ENCODE measurements at places on chromosomes 12 and 14.

GRCh38 chr12:52751795-52752194 lies 25.4 kb downstream of the KRT76 start:
- no peak for DNase-seq

- DNase-seq = peak; percentile 82
These were observed 482 bp downstream of the TMEM30B start for GRCh38 chr14:61280526-61281185.

DNA sequence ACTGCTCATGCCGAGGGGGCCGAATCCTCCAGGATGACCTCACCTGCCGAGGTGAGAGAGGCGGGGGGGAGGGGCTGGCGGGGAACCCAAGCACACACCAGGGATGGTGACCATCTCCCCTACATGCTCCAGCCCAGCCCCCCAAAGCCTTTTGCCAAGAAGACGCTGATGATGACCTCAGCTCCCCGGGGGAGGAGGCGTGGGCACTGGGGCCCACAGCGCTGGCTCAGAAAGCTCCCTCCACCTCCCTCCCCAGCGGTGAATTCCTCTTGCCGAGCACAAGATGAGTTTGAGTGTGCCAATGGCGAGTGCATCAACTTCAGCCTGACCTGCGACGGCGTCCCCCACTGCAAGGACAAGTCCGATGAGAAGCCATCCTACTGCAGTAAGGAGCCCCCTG lies 23.7 kb upstream of the NXPH4 start:
- DNase-seq = no peak

DNA sequence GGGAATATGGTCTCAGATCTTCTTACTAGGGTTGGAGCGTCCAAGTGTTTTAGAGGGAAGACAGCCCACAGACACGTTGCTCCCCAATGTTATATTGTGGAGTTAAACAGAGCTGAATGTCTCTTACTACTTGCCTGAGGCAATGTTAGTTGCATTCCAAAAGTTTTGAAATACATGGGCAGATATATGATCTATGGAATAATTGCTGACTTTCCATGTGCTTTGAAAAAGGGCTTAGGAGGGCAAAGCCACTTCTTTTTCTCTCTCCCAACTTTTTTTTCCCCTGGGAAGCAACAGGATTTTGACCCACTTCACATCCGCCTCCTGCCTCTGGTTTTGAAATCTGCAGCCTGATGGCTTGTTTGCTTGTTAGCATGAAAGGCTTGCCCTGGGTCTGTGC lies 33.7 kb upstream of the PAX9 start:
- no peak for DNase-seq

GRCh38 chr12:38110026-38110699 lies 206.4 kb upstream of the ALG10B start:
- DNase-seq = no peak

DNA sequence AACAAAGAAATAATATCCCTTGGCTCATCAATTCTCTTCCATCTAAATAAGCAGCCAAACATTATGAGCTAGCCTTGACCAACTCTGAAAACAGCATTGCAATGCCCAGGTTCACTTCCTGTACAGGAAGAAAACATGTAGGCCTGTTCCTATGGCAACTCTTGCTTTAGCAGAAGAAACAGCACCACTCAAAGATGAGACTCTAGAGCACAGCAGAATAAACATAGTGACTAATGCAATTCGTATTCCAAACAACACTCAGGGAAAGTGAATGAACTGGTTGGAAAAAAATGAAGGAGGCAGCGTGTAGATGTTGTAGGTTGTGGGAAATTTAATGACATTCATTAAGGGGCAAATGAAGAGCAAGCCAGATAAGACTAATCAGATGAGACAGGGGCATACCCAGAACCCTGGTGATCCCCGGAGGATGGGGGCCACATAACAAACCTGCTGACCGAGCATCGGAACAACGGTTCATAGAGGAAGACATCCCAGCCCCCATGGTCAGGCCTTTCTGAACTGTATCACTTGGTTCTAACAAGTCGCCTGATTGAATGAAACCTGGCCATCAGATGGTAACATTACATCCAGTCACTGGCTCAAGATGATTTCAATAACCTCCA lies 9.0 kb downstream of the ARHGDIB start:
- peak; percentile 88 for DNase-seq

DNA sequence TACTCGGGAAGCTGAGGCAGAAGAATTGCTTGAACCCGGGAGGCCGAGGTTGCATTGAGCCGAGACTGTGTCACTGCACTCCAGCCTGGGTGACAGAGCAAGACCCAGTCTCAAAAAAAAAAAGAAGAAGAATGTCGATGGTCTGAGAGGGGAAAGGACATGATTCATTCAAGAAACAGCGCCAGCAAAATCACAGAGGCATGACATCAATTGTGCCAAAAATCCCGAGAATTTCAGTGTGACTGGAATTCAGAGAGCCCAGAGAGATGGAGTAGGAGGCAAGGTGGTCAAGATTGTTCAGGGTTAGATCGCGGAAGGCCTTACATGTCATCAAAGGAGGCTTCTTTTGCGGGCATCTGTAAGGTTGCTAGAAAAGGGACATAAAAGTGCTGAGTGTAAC lies 483.3 kb downstream of the VRK1 start:
- DNase-seq = no peak

GRCh38 chr14:90093942-90094595 lies 32.3 kb downstream of the KCNK13 start:
- no peak for DNase-seq

- DNase-seq = no peak
These were observed 220.3 kb downstream of the KTN1 start for GRCh38 chr14:55800156-55800785.

DNA sequence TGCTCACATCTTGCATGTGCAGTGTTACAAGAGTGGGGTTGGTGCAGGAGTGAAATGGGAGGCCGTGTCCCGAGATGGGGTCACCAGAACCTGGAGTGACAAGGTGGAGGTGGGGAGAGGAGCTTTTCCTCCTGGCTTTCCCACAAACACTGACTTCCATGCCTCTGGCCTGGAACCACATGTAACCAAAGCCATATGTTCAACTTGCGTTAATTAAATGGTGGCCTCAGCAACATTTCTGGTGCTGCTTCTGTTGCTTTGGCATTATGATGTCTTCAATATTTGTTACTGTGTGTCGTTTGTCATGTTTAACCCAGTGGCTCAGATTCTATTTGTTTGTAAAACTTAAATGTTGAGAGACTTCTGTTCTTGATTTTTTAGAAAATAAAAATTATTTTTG lies 110.2 kb downstream of the VCPKMT start:
- no peak for DNase-seq

DNA sequence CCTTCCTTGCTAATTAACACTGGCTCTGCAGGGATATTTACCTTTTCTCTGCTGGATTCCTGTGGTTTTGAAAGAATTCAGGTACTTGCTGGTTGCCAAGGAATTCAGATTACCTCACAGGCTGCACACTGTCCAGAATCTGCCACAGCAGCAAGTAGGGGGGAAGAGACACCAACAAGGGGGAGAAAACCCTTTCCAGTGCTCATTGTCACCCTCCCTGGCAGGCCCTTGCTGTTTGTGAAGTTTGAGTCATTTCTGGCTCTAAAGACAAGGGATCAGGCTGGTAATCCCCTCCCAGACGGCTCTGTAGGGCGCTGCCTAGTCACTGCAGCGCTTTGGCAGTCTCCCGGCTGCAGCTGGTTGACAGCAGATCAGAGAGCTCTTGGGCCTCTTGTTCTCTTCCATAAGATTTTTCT lies 50.8 kb downstream of the TTLL5 start:
- no peak for DNase-seq

DNA sequence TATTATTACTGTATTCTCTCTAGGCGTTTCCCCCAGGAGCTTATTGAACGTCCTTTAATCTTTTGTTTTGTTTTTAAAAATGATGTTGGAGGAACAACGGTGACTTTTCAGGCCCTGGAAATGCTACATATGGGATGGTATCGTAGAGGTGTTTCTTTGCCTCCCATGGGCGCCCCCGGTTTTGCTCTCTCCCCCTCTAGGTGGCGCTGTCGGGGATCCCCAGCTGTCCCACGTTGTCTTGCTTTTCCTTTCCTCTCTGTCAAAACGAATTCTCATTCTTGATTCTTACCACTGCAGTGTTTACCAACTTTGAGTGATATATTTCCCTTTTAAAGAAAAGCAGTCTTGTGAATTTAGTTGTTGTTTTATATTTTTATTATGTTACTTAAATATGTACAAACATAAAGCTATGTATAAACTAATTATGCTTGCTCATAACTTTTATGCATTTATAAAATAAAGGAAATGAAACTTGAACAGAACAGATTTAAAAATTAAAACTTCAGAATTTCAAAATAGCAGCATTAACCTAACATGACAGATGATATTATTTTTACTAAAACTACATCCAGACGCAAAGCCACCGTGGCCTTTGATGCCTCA lies 171.9 kb downstream of the RGS6 start:
- DNase-seq = peak; percentile 7

- peak; percentile 59 for DNase-seq
These were observed 2.7 kb downstream of the DYRK2 start for GRCh38 chr12:67651132-67651695.

DNA sequence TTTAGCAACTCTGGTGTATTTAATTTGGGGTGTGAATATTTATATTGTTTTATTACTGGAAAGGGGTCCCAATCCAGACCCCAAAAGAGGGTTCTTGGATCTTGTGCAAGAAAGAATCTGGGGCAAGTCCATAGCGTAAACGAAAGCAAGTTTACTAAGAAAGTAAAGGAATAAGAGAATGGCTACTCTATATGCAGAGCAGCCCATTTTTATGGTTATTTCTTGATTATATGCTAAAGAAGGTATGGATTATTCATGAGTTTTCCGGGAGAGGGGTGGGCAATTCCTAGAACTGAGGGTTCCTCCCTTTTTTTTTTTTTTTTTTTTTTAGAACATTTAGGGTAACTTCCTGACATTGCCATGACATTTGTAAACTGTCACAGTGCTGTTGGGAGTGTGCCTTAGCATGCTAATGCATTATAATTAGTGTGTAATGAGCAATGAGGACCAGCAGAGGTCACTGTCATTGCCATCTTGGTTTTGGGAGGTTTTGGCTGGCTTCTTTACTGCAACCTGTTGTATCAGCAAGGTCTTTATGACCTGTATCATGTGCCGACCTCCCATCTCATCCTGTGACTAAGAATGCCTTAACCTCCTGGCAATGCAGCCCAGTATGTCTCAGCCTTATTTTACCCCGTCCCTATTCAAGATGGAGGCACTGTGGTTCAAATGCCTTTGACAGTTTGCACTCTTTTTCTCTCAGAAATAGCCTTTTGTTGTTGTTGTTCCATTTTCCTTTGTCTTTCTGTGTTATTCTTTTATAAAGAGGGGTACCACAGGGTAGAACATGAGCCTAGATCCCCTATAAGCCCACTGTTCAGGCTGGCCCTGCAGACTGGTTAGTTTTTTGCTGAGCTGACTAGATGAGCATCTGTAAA lies 75.5 kb upstream of the DCD start:
- peak; percentile 63 for DNase-seq

DNA sequence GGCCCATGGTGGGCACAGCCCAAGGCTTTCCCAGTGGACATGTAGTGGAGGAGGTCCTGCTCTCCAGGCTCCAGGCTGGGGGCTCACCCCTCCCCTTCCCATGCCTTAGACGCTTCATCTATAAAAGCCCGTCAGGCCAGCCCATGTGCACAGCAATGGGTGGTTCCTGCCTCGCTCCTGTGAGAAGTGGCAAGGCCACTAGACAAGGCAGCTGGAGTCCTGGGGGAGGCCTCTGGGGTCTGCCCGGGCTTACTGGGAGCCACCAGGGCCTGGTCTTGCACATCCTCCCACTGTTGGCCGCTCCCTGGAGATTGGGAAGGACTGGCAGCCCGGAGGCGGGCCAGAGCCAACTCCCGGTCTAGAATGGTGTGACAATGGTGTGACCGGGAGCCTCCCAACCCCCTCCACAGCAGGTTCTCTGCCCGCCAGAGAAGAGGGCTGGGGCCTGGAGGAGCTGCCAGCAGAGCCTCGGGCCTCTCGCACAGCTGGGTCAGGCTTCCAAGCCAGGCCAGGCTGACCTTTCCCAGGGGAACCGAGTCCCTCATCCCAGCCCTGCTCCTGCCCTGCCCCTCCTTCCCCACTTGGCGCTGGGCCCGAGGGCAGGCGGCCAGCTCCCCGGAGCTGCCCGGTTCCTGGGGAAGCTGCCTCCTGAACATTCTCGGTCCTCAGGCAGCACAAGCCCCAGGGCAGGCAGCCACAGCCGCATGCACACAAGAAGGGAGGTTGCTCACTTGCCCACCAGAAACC lies 97.9 kb downstream of the RFLNA start:
- no peak for DNase-seq

- DNase-seq = peak; percentile 36
These were observed 37.9 kb downstream of the A2ML1 start for GRCh38 chr12:8860165-8860961.

DNA sequence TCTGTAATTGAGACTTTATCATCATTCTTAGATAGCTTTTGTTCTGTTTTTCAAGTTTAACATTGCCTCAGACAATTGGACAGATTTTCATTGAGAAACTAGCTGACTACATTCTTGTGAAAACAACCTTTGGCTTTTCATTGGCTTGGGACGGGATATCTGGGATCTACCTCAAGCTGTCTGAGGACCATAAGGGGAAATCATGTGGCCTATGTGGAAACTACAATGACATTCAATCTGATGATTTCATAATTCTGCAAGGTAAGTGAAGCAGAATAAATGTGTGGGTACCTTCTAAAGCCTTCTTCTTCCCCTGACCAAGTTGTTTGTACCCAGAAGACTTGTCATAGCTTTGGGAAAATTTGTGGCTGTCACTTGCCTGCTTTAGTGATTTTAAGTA lies 133.5 kb downstream of the OTOGL start:
- no peak for DNase-seq

DNA sequence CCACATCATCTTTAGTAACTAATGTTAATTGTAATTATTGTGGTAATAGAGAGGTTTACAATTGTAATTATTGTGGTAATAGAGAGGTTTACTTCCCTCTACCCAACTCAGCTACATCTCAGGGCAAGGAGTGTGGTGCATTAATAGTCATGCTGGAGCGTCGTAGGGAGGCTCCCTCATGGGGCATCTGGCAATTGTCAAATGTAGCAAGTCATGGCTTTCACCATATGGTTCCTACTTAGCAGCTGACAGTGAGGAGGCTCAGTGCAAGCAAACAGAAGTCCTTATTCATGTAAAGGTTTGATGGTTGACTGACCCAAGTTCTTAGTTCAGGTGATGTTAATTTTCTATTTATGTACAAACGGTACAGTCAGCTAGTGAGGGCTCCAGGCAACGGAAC lies 1012.0 kb downstream of the FLRT2 start:
- DNase-seq = no peak

- no peak for DNase-seq
These were observed 73.2 kb downstream of the IPO8 start for GRCh38 chr12:30622509-30622908.

GRCh38 chr14:46197856-46198255 lies 453.7 kb downstream of the RPL10L start:
- DNase-seq = no peak

All from CD4-positive, alpha-beta T cell treated with Interleukin-12 subunit alpha and Interleukin-12 subunit beta, for 1 hour (primary cell).